ENCODE measurements at places on chromosomes 2 and 18.

DNA sequence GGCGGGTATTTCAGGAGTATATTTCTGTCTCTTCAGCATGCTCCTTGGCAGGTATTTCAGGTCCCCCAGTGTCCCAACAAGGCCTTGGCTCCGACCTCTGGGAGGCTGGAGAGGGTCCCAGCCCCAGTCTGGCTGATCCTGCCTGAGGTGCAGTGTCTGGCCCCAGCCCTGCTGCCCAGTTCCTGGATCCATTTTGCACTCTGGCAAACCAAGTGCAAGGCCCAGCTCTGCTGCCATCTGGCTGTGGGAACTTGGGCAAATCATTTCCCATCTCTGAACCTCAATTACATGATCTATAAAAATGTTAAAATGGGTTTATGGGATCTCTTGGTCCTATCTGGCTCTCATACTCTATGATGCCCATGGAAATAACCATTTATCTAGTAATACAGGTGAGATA is 63.6 kb downstream of the ZBTB7C start:
- DNase-seq: no peak

- no peak for DNase-seq
Measured at GRCh38 chr2:72681016-72681995, 144.5 kb downstream of the EXOC6B start.

DNA sequence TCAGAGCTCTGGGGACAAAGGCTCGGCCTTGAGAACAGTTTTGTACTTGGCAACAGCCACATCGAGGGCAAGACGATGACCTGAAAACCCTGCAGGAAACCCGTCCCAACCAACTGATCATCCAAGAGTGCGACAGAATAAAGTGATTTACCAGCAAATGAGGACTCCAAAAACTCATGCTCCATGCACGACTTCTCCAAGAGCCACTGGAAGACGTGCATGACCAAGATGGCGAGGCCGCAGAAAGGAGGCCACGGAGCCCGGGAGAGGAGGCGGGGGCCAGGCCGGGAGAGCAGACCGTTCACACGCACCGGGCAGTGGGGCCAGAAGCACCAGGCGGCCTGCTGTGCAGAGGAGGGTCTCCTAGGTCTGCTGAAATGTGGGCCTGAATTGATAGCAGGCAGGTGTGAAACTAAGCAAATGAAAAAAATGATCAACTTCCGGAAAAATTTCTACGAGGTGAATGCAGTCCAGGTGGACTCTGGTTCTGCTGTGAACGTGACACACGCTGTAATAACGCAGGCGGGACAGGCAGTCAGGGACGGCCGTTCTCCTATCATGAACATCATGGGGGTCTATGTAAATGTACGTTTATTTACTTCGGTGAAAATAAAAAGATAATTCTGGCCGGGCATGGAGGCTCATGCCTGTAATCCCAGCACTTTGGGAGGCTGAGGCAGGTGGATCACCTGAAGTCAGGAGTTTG is 252.2 kb downstream of the HDAC4 start:
- DNase-seq: no peak

DNA sequence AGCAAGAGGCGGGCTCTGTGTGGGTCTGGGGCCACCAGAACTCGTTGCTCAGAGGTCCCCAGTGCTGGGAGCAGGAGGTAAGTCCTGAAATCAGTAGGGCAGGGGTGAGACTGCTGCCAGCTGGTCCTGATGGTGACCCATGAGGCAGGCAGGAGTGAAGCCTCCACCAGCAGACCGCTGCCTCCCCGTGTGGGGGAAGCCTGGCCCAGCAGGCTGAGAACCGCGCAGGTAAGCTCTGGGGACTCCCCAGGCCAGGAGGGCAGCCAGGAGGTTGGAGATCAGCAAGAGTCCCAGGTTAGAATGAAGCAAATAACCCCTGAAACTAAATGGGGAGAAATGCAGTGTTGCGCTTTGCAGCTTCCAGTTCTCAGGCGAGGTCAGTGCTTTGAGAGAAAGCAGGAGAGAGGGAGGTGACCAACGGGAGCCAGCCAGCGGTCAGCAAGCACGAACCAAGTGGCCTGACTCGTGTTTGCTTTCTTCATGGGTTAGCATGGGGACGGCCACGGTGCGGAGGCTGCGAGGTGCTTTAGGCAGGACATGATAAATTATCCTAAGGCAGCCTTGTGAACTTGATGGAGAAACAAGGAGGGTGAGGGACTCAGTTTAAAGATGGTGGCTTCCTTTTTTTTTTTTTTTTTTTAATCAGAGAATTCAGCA is 26.2 kb downstream of the INHBB start:
- DNase-seq: no peak

DNA sequence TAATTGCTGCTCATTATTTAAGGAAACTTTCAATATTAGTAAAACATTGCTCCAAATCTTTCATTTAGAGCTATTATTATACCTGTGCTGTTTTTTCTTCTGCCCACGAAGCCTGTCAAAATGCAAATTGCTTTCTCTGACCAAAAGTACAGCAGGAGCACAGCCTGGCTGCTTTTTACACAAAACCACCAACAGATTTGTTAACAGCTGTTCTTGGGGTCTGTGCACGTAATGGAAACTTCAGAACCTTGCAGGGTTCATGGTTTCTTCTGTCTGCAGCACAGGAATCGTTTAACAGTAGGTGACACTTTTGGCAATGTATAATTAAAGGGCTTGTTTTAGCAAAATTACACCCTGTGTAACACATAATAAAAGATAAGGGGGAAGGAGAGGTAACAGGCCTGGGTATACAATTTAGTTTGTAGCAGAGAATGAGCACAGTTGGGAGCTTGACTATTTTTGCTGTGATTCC is 447.3 kb downstream of the KCNJ3 start:
- DNase-seq: no peak

DNA sequence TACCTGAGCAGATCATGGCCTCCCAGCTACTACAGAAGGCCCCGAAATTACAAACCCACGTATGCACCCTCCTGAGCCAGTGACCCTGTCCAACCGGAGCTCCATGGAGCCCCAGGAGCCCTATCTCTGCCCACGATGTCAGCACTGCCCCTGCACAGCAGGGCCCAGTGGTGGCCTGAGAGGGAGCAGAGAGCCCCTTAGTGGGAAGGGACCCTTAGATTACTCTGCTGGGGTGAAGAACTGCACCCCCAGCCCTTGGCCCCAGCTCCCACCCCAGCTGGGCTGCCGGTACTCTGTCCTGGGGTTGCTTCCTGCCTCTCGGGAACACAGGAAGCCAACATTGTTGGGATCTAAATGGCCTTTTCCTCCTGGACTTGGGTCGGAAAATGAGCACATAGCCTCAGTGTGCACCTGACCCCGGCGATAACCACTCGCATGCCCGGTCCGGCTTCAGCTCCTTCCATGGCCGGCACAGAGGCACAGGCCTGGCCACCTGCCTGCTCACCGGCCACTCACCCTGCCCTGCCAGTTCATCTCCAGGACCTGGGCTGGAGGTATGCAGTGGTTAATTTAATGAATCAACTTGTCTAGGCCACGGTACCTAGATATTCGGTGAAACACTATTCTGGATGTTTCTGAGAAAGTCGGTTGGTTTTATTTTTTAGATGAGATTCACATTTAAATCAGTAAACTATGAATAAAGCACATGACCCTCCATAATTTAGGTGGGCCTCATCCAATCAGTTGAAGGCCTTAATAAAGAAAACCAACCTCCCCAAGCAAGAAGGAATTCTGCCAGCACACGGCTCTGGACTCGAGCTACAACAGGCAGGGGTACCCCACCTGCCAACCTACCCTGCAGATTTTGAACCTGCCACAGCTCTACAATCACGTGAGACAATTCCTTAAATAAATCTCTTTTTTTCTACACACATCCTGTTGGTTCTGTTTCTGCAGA is 19.2 kb downstream of the TNS1 start:
- no peak for DNase-seq

DNA sequence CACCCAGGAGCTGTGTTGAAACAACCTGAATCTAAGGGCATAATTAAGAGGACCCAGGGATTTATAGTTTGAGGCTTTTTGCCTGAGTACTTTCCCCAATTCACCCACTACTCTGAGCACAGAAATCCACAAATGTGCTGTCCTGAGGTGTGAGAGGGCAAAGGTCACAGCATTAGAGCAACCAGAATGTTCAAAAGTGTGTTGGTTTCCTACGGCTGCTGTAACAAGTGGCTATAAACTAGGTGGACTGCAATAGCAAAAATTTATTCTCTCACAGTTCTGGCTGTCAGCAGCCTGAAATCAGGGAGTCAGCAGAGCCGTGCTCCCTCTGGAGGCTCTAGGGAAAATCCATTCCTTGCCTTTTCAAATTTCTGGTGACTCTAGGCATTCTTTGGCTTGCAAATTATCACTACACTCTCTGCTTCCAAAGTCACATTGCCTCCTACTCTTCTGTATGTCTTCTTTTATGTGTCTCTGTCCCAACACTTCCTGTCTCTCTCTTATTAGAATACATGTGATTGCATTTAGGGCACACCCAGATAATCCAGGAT is 91.4 kb upstream of the TACR1 start:
- no peak for DNase-seq

- no peak for DNase-seq
Measured at GRCh38 chr18:55838319-55838718, 250.3 kb upstream of the TCF4 start.

DNA sequence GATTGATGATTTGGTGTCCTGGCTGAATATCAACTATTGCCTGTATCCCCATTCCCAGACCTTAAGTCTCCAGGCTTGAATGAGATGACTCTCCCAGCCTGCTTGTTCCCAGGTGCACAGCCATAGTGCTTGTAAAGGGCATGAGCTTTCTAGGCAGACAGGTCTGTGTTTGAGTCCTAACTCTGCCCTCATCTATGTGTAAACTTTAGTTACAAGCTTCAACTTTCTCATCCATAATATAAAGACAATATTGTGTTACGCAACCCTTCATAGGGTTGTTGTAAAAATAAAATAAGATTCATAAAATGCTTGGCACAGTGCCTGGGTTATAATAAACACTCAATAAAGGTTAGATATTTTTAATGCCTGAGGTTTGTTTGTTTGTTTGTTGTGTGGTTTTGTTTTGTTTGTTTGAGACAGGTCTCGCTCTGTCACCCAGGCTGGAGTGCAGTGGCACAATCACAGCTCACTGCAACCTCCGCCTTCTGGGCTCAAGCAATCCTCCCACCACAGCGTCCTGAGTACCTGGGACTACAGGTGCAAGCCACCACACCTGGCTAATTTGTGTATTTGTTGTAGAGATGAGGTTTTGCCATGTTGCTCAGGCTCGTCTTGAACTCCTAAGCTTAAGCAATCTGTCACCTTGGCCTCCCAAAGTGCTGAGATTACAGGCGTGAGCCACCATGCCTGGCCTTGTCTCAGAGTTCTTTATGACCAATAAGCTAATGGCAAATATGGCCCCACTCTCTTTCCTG is 89.4 kb upstream of the MAPRE2 start:
- DNase-seq: no peak

GRCh38 chr18:28690836-28691495 is 514.0 kb upstream of the CDH2 start:
- DNase-seq: no peak

DNA sequence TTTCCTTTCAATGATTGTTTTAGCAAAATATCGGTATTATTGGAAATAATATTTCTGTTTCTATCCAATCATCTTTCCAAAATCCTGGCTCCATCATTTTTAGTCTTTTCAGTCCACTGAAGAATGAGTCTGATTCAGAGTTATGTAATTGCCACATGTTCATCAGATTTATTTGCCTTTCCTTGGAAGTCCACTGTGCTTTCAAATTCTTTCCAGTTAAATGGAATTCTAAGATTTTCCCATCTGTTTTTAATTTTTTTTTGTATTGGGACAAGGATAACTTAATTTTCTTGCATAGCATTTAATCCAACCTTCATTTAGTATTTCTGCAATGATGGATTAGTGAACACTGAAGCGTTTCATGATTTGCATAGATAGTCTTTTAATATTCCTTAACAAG is 521.5 kb upstream of the NRXN1 start:
- DNase-seq: no peak

GRCh38 chr2:73985308-73986084 is 786 bp downstream of the TET3 start:
- peak; percentile 81 for DNase-seq

- DNase-seq: peak; percentile 22
Measured at GRCh38 chr2:174631009-174631981, 33.7 kb upstream of the WIPF1 start.

- DNase-seq: no peak
Measured at GRCh38 chr2:230678451-230678850, 34.2 kb upstream of the CAB39 start.

Measured in activated naive CD8-positive, alpha-beta T cell treated with anti-CD3 and anti-CD28 coated beads for 36 hours (primary cell).